Chondrocyte (in vitro differentiated cells): ENCODE measurements at places on chromosomes 2 and 18. TPM values are rescaled to one million over a fixed set of nuclear protein-coding genes. Genes with fewer than 3 reads are reported as not detected.

DNA sequence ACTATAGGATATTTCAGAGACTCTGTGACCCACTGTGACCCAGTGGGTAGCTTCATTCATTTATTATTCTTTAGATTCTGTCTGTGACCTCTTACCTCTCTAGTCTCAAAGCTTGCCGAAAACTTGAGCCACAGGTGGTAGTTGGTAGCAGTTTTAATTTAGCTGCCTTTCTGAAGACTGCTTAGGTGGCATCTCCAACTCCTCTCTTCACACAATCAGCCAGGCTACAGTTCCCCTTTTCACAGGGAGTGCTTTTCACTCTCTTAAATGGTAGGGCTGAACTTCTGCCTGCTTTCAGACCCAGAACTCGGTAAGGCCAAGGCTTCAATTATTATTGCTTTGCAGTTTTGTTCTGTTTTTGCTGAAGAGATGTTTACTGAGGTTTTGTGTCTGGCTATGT, 349.6 kb downstream of the ARL6IP6 start:
- DNase-seq: no peak

DNA sequence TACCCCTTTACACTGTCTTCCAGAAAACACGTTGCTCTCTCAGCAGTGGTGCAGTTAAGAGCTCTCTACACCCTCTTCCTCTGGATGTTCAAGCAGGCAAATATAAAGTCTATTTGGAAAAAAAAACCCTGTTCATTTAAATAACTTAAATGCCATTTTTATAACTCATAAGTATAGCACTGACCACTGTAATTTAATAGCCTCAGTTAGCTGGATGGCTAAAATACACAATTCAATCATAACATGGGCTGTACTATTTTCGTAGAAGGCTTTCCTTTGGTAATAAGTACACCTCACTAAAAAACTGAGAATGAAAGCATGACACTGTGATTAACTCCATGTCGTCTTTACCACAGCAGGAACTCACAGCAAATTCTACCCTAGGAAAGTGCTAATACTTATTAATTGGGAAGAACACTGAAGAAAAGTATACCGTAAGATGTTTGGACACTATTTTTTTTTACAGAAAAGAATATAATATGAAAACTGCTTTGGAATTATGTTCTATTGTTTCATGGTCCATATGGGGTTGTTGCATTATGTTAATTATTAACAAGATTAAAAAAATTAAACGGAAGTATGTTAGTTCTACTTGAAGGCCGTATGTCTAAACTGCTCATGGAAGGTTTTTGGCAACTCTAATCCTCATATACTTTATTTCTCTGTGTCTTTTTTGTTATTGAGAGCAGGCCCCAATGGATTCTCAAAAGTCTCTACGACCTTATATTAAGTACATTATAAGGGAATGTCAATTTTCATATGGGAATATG, 269.1 kb downstream of the ZNF385B start:
- DNase-seq: no peak

GRCh38 chr2:29010946-29011345, 29.8 kb downstream of the TOGARAM2 start:
- no peak for DNase-seq

DNA sequence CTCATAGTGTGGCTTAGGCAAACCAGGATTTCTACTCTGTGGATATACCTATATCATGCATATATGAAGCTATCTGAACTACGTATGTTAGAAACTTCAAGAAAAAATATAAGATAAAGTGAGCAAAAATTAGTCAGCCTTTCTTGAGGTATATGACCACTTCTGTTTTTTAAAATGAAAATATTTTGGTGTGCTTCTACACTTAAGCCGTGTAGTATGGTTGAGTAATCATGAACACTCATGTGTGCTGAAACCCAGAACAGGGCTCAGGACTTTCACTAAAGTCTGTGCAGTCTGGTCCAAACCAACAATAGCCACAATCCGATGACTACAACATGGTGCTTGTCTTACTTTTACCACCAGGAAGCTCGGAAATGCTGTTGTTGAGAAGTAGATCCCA, 48.9 kb upstream of the TMEM177 start:
- DNase-seq: no peak

DNA sequence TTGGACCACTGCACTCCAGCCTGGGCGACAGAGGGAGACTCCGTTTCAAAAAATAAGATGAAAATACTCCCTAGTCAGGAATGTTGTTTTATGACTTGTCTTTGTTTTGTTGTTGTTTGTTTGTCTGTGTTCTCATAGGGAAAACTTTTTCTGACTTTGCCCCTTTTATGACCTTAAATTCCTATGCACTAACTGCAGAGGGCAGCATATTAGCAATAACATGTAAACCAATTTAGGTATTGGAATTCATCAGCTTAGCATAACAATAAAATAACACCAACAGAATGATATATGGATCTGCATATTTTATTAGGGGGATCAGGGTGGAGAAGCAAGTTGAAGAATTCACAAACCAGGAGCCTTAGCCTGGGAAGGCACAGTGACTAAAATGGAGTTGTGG, 631.5 kb downstream of the SUCLG1 start:
- DNase-seq: no peak

DNA sequence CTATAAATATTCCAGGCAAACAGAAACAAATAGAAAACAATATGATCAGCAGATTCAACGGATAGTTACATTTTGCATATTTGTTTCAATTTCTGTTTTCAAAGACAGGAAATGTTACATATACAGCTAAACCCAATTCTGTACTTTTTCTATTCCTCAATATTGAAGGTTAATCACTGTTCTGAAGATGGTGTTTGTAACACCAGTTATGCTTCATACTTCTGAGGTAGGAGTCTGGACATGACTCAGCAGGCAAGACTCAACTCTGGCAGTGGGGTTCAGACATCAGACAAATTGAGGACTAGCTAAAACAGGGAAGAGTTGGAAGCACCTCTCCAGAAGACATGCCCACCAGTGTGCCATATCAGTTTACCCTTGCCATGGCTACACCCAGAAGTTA, 16.6 kb downstream of the SERPINB13 start:
- DNase-seq: no peak

GRCh38 chr2:203732092-203732952, 25.9 kb downstream of the CD28 start:
- no peak for DNase-seq

- DNase-seq: no peak
Observed at GRCh38 chr18:10444314-10445006, 10.0 kb upstream of the APCDD1 start.

- no peak for DNase-seq
Observed at GRCh38 chr2:208501206-208501605, 94.6 kb downstream of the PTH2R start.

Gene ACVR1C
- total RNA-seq: 0.05 to 0.31 TPM (median 0.17 TPM) in 3 replicates

Gene SIX2
- 35.0 to 93.2 TPM (median 35.1 TPM) in 3 replicates for total RNA-seq

Gene RESP18
- not detected in 3 replicates for total RNA-seq

Gene CFC1
- not detected in 3 replicates for total RNA-seq
